ENCODE measurements at places on chromosomes 1 and 21. TPM values are rescaled to one million over a fixed set of nuclear protein-coding genes. Genes with fewer than 3 reads are reported as not detected.

Gene UQCRHL
- 4.7 TPM for polyA plus RNA-seq

- DNase-seq = no peak
- no peak overlapping the region for H3K27ac ChIP-seq
- no peaks in the 10 kb centered on the region for H3K4me1 ChIP-seq
- no peak overlapping the region for H3K4me3 ChIP-seq
These were observed 47.2 kb downstream of the MORN1 start for GRCh38 chr1:2344121-2344681.

DNA sequence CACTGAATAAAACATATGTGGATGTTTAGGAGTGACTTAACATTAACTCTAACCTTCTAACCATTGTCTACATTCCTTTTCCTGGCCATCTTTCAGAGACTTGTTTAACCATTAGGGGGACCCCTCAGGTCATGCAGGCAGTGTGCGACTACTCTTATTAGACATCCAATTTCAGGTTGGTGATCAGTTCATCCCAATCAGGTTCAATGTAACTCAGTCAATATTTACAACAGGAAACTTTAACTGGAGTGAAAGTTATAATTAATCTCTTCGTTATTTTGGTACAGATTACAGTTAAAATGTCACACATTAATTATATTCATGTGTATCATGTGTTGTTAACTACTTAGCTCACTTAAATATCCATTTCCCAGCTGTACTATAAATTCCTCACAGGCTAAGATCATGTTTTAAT lies 68.8 kb upstream of the RGS1 start:
- no peaks in the 10 kb centered on the region for H3K36me3 ChIP-seq
- no peaks in the 10 kb centered on the region for H3K27me3 ChIP-seq
- no peak overlapping the region for H3K27ac ChIP-seq

DNA sequence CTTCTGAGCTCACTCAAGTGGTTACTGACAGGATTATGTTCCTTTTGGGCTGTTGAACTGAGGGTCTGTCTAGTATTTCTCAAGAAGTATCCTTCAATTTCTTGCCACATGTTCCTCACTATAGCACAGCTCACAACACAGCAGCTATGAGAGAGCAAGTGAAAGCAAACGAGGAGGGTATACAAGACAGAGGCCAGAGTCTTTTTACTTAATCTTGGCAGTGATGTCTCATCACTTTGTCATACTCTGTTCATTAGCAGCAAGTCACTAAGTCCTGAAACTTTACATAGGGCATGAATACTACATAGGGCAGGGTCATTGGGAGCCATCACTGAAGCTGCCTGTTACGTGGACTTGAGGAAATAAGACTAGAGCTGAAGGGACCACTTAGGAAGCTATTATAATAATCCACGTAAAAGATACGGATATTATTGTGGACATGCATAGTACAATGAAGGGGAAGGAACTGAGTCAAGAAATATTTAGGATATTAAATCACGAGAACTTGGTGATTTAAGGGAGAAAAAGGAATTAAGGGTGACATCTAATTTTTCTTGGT lies 63.7 kb downstream of the SLC30A7 start:
- no peak overlapping the region for H3K4me3 ChIP-seq
- H3K4me1 ChIP-seq = no peaks in the 10 kb centered on the region
- H3K27ac ChIP-seq = no peak overlapping the region
- no peaks in the 10 kb centered on the region for H3K27me3 ChIP-seq
- DNase-seq = no peak
- H3K36me3 ChIP-seq = peaks cover 3% of the 10 kb centered on the region

- no peak overlapping the region for H3K4me3 ChIP-seq
- H3K27ac ChIP-seq = no peak overlapping the region
- H3K27me3 ChIP-seq = no peaks in the 10 kb centered on the region
- DNase-seq = no peak
- H3K36me3 ChIP-seq = no peaks in the 10 kb centered on the region
These were observed 36.2 kb downstream of the TLR5 start for GRCh38 chr1:223106856-223107255.

- H3K27ac ChIP-seq = no peak overlapping the region
- no peak for DNase-seq
- no peak overlapping the region for H3K4me3 ChIP-seq
- H3K27me3 ChIP-seq = no peaks in the 10 kb centered on the region
- no peaks in the 10 kb centered on the region for H3K4me1 ChIP-seq
These were observed 8.6 kb upstream of the NTNG1 start for GRCh38 chr1:107132195-107132594.

- no peak overlapping the region for H3K27ac ChIP-seq
- H3K36me3 ChIP-seq = no peaks in the 10 kb centered on the region
- no peak for DNase-seq
- no peak overlapping the region for H3K4me3 ChIP-seq
These were observed 124.9 kb downstream of the KCNK1 start for GRCh38 chr1:233738850-233739249.

- H3K4me1 ChIP-seq = no peaks in the 10 kb centered on the region
- no peak overlapping the region for H3K4me3 ChIP-seq
- no peaks in the 10 kb centered on the region for H3K27me3 ChIP-seq
- H3K36me3 ChIP-seq = no peaks in the 10 kb centered on the region
These were observed 83.4 kb downstream of the MATN1 start for GRCh38 chr1:30639881-30640452.

- H3K4me1 ChIP-seq = no peaks in the 10 kb centered on the region
- H3K4me3 ChIP-seq = no peak overlapping the region
- H3K27ac ChIP-seq = no peak overlapping the region
- H3K36me3 ChIP-seq = no peaks in the 10 kb centered on the region
- DNase-seq = peak; percentile 32
These were observed 126.7 kb upstream of the CSF3R start for GRCh38 chr1:36609241-36610027.

Gene IFNGR2
- 68.4 TPM for polyA plus RNA-seq

Gene S100B
- not detected for polyA plus RNA-seq

Gene TRIM58
- polyA plus RNA-seq = not detected

DNA sequence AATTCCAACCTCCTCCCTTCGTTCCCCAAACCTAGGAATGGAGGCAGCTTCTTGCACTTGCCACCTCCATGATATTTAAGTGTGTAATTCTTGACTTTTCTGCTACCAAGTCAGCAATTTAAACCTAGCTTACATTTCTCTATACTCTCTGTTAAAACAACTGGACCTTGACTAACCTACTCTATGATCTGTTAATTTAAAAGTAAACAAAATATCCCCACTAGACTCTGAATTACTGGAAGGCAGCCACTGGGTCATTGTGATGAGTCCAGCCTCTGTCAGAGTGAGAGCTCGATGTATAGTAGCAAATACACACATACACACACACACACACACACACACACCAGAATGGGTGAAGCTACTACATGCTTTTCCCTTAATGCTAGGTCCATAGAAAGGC lies 40.0 kb upstream of the DHCR24 start:
- no peak overlapping the region for H3K27ac ChIP-seq
- no peak overlapping the region for H3K4me3 ChIP-seq
- DNase-seq = no peak
- H3K4me1 ChIP-seq = peaks cover 6% of the 10 kb centered on the region
- H3K36me3 ChIP-seq = no peaks in the 10 kb centered on the region
- H3K27me3 ChIP-seq = no peaks in the 10 kb centered on the region

Gene HTR6
- 0.01 TPM for polyA plus RNA-seq

GRCh38 chr1:25754470-25755181 lies 45.4 kb upstream of the SELENON start:
- H3K4me1 ChIP-seq = no peaks in the 10 kb centered on the region
- DNase-seq = no peak
- no peaks in the 10 kb centered on the region for H3K36me3 ChIP-seq
- no peak overlapping the region for H3K4me3 ChIP-seq
- H3K27ac ChIP-seq = no peak overlapping the region

Gene MROH7
- 1.3 TPM for polyA plus RNA-seq

DNA sequence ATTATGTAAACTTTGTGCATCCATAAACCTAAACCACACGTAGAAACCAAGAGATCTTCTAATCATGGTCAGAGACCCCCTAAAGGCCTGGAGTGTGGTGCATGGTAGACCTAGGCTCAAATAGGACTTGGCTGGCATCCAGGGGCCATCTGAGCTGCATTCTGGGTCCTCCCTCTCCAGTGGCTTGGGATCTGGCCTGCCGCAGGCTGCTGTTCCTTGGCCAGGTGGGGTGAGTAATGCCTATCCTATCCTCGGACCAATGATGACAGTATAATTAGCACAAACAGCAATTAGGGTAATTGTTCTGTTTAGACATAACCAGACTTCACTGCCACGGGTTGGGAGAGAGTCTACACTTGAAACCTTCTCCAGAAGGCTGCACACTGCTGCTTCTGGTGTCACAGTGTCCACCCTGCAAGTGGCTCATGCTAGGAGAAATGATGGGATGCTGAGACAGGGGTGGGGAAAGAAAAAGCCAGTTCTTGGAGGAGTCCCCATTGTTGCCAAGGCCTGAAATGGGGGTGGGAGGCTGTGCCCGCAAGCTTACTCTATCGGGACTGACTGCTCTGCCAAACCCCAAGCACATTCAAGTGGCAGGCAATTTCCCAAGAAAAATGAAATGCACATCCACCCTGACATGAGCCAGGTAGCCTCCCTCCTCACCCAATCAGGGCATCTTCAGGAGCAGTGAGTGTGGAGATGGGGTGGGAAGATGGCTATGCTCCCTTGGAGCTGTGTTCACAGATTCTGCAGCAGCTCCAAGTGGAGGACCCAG lies 12.5 kb upstream of the PKP1 start:
- no peak overlapping the region for H3K27ac ChIP-seq
- no peak for DNase-seq
- no peaks in the 10 kb centered on the region for H3K36me3 ChIP-seq
- peaks cover 4% of the 10 kb centered on the region for H3K4me1 ChIP-seq
- no peak overlapping the region for H3K4me3 ChIP-seq

- no peaks in the 10 kb centered on the region for H3K36me3 ChIP-seq
- H3K4me1 ChIP-seq = no peaks in the 10 kb centered on the region
- no peak for DNase-seq
- H3K27me3 ChIP-seq = no peaks in the 10 kb centered on the region
- H3K4me3 ChIP-seq = no peak overlapping the region
These were observed 162.1 kb downstream of the GLUL start for GRCh38 chr1:182229451-182229850.

DNA sequence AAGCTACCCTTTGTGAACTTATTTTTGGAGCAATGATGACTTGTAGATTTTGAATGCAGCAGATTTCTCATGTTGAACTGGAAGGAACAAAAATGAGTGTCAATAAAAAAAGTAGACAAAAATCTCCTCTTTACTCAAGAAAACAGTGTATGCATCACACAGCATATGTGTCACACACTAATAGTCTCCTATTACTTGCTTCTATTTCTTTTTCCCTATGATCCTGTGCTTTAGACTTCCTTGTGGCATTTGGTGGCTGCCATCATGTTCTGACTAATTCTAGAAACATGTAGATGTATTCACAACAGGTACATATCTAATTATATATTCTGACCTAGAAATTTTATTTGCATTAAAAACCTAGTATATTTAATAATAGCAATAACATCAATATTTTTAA lies 14.3 kb downstream of the RC3H1 start:
- no peaks in the 10 kb centered on the region for H3K27me3 ChIP-seq
- H3K27ac ChIP-seq = no peak overlapping the region
- H3K4me1 ChIP-seq = peaks cover 5% of the 10 kb centered on the region

GRCh38 chr1:171910786-171911185 lies 69.5 kb downstream of the DNM3 start:
- no peaks in the 10 kb centered on the region for H3K36me3 ChIP-seq
- H3K27ac ChIP-seq = no peak overlapping the region
- H3K4me1 ChIP-seq = peaks cover 3% of the 10 kb centered on the region
- H3K4me3 ChIP-seq = no peak overlapping the region

DNA sequence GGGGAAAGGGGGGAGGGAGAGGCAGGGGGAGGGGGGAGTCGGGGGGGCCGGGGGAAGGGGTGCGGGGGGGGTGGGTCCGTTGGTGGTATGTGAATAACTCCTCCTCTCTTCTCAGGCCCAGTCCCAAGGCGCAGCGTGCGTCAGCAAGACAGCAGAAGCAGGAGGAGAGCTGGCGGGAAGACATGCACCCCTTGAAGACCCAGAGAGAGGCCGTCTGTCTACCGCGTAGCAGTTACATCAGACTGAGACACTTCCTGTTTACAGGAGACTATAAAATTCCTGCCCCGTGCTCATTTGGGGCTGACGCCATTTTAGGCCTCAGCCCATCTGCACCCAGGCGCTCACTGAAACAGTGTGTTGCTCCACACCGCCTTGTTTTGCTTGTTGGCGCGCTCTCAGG lies 55.3 kb downstream of the SETD4 start:
- H3K27ac ChIP-seq = no peak overlapping the region
- H3K4me1 ChIP-seq = no peaks in the 10 kb centered on the region
- no peaks in the 10 kb centered on the region for H3K36me3 ChIP-seq
- H3K27me3 ChIP-seq = no peaks in the 10 kb centered on the region

Gene DSCAM
- polyA plus RNA-seq = 0.13 TPM

DNA sequence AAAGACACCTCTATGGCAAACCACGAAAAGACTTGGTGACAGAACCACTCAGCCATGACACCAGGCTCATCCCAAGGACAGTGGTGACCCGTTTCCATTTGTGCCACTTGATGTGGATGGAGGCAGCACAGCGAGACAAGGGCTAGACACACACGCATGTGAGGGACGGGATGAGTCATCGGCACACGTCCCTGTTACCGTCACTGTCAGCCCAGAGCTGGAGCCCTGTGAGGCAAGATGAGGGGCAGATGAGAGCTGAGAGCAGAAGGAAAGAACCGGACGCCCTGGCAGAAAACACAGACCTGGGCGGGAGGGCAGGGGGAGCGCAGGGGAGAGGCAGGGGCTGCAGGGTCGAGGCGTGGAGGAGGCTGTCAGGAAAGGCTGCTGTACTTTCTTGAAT lies 57.8 kb downstream of the SIK1 start:
- DNase-seq = no peak
- no peaks in the 10 kb centered on the region for H3K27me3 ChIP-seq
- no peak overlapping the region for H3K27ac ChIP-seq
- no peak overlapping the region for H3K4me3 ChIP-seq

Gene SYCP1
- not detected for polyA plus RNA-seq

DNA sequence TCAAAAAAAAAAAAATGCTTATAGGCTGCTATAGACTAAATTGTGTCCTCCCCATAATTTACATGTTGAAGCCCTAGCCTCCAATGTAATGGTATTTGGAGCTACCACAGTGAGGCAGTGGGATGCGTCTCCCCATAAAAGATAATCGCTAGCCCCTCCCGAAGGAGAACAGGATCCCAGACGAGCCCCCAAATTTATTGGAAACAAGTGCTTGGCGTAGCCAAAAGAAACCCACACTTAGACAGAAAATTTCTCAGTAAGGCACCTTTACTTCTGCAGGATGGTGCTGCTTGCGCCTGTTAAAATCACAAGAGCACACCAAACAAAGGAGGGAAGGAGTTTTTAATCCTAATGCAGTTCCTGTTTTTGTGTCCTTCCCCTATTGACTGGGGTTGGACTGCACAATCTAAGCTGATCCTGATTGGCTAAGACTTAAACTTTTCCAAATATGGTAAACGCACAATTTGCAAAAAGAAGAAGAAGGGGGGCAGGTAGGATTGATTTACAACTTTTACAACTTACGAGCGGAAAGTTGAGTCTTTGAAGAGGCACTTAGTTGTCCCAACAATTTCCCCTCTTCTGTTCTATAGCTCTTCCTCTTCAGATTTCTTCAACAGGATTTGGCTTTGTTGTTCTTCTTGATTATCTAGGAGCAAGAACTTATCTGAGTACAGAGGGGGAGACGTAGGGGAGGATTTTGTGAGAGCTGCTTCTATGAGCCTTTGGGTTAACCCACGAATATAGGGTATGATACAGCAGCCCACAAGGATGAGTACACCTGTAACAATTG lies 3.0 kb upstream of the IPP start:
- H3K4me1 ChIP-seq = no peaks in the 10 kb centered on the region
- no peak for DNase-seq
- H3K27me3 ChIP-seq = no peaks in the 10 kb centered on the region
- H3K36me3 ChIP-seq = no peaks in the 10 kb centered on the region
- H3K27ac ChIP-seq = no peak overlapping the region

GRCh38 chr1:187513190-187513589 lies 684.4 kb downstream of the PLA2G4A start:
- H3K27me3 ChIP-seq = no peaks in the 10 kb centered on the region
- no peak overlapping the region for H3K27ac ChIP-seq
- H3K4me3 ChIP-seq = no peak overlapping the region
- H3K4me1 ChIP-seq = no peaks in the 10 kb centered on the region
- H3K36me3 ChIP-seq = no peaks in the 10 kb centered on the region
- DNase-seq = no peak
